Fibroblast of mammary gland (primary cell): ENCODE measurements at places on chromosomes 13 and 19.

- DNase-seq = no peak
These were observed 542.7 kb upstream of the SLITRK5 start for GRCh38 chr13:87128491-87128890.

- DNase-seq = no peak
These were observed 178.4 kb upstream of the SERP2 start for GRCh38 chr13:44195245-44195644.

- peak; percentile 49 for DNase-seq
These were observed 9.2 kb upstream of the RCBTB1 start for GRCh38 chr13:49594576-49594975.

- DNase-seq = no peak
These were observed 97.8 kb downstream of the KLF12 start for GRCh38 chr13:74036373-74036772.

GRCh38 chr13:39929583-39929982, 274.1 kb downstream of the COG6 start:
- no peak for DNase-seq

DNA sequence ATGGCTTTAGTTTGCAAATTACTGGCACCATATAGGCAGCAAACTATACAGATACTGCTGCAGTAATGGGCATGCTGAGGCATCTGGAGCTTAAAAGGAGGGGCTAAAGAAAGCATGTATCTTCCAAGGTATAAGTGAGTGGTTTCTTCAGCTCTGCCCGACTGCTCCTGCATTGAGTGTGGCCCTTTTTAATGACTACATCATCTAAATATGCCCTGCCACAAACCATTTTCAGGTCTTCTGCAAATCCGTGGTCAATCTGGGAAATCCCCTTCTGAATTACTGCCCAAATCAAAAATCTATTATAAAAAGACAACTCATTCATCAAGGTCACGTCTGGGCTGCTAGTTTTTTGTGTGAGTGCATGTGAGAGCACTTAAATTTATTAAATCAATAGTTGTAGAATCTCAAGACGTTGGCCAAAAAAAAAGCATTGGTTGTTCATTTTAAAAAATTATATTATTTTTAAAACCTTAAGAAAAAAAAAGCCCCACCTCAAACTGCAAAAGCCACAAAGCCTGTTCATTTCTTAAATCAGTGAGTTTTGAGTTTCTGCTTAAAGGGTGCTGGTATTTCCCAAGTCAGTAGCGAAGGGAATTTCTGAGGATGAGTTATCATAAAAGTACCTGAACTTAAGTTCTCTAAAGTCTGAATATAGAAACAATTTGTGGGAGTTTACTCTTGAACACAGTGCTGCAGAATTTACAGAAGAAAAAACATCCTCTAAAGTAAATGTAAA, 16.3 kb downstream of the LCP1 start:
- DNase-seq = no peak

GRCh38 chr13:97566907-97567306, 132.9 kb downstream of the RAP2A start:
- no peak for DNase-seq

DNA sequence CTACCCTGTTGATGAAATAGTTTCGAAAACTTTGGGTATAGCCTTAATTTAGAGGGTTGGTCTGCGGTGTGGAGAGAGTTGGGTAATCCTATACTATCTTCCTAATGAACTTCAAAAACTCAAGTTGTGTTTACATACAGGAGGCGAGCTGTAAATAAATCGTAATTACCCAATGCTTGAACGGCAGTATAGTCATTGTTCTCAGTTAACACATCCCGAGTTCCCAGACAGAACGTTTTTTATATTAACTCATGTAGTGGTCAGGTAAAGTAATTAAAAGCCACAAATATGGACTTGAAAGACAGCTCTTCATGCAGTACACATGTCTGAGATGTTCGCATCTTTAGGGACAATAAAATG, 1.5 kb downstream of the PDS5B start:
- peak; percentile 42 for DNase-seq

- DNase-seq = no peak
These were observed 43.0 kb downstream of the ESD start for GRCh38 chr13:46753917-46754316.

- DNase-seq = peak; percentile 15
These were observed 924.0 kb downstream of the EFNB2 start for GRCh38 chr13:105611424-105611823.

- DNase-seq = no peak
These were observed 46.7 kb downstream of the GJA3 start for GRCh38 chr13:20114066-20114610.

GRCh38 chr19:53541971-53542370, 4.0 kb downstream of the ZNF331 start:
- DNase-seq = no peak

- no peak for DNase-seq
These were observed 5.7 kb downstream of the SOX1 start for GRCh38 chr13:112072534-112073244.

- no peak for DNase-seq
These were observed 453.3 kb downstream of the TSHZ3 start for GRCh38 chr19:30895946-30896345.

GRCh38 chr19:1299801-1300200, 14.1 kb downstream of the EFNA2 start:
- DNase-seq = no peak

GRCh38 chr19:18483119-18483890, 38.6 kb downstream of the ELL start:
- DNase-seq = no peak

- DNase-seq = no peak
These were observed 1043.6 kb downstream of the UQCRFS1 start for GRCh38 chr19:28169168-28169887.

DNA sequence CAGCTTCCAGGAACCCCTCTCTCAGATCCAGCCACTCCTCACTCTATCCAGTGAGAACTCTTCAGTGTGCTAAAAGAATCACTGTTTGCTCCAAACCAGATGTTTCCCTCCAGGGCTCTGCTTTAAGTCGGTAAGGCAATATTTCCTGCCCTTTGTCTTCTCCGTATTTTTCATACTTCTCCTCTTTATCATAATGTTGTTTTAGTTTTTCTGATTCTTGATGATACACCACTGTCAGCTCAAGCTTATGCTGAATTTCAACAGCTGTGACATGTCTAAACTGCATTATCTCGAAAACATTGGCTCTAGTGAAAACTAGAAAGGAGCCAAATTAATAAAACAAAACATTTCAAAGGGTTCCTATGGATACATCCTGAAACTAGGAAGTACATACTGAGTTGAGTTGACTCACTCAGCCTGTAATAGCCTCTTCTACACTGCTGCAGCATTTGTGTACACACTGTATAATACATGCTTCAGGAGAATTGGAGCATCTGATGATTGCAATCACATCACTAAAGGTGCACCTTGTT, 39.8 kb downstream of the GPR180 start:
- peak; percentile 71 for DNase-seq

DNA sequence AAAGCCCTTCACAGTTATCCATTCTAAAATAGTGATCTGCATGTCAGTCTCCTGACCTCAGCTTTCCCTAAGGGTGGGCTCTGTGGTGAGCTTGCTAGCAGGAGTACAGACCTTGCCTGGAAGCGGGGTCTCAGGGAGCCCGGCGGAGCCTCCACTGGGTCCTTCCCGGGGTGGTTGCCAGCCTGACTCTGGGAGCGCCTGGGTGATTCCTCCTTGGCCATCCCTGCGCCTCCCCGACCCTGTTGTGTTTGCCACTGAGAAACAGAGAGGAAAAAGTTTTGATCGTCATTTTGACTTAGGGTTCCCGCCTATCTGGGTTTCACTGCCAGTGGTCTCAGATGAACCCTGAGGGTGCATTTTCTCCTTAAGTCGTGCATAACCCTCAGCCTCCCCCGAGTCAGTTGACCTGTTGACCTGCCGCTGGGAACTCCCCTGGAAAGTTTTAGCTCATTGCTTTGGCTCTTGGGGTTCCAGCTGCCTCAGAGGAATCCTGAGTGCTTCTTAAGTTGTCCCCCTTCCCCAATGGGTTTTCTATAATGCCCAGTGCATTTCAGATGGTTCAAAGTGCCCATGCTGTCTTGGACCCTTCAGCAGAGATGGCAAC, 117.8 kb downstream of the RAB20 start:
- peak; percentile 22 for DNase-seq

GRCh38 chr19:11164879-11165406, 9.4 kb upstream of the SPC24 start:
- peak; percentile 92 for DNase-seq

GRCh38 chr13:103099722-103100293, 33.6 kb upstream of the SLC10A2 start:
- DNase-seq = no peak

- no peak for DNase-seq
These were observed 78.7 kb downstream of the ZNF536 start for GRCh38 chr19:30450835-30451321.

GRCh38 chr19:13215572-13216380, 65.6 kb downstream of the IER2 start:
- peak; percentile 8 for DNase-seq

- peak; percentile 29 for DNase-seq
These were observed 8.4 kb downstream of the EPHX3 start for GRCh38 chr19:15223649-15224361.
